ENCODE measurements at places on chromosomes 2 and 18.

- no peak for DNase-seq
Measured at GRCh38 chr2:8426550-8426949, 255.3 kb upstream of the ID2 start.

GRCh38 chr18:70221156-70221914 lies 15.8 kb upstream of the RTTN start:
- no peak for DNase-seq

- DNase-seq: no peak
Measured at GRCh38 chr2:133377599-133377998, 190.7 kb downstream of the NCKAP5 start.

GRCh38 chr2:26887151-26887550 lies 39.2 kb downstream of the DPYSL5 start:
- DNase-seq: no peak

GRCh38 chr2:11711751-11712150 lies 34.7 kb upstream of the LPIN1 start:
- no peak for DNase-seq
